ENCODE measurements at places on chromosomes 1 and 21. TPM values are rescaled to one million over a fixed set of nuclear protein-coding genes. Genes with fewer than 3 reads are reported as not detected.

USP1 gene
- polyA plus RNA-seq: 53.3 TPM

SHISA4 gene
- polyA plus RNA-seq: 5.4 TPM

ALX3 gene
- polyA plus RNA-seq: not detected

CEPT1 gene
- 14.3 TPM for polyA plus RNA-seq

OR2T11 gene
- polyA plus RNA-seq: not detected

COP1 gene
- polyA plus RNA-seq: 54.0 TPM

AGRN gene
- polyA plus RNA-seq: 13.2 TPM

RAB3GAP2 gene
- 15.7 TPM for polyA plus RNA-seq

CHAF1B gene
- polyA plus RNA-seq: 9.0 TPM

CRP gene
- not detected for polyA plus RNA-seq

MYOG gene
- not detected for polyA plus RNA-seq

LCE1D gene
- not detected for polyA plus RNA-seq

ATP6V1G3 gene
- not detected for polyA plus RNA-seq

TRIM63 gene
- polyA plus RNA-seq: not detected

VASH2 gene
- 129 TPM for polyA plus RNA-seq

SLC9C2 gene
- not detected for polyA plus RNA-seq
